IMR-90 (cell line): ENCODE measurements at places on chromosomes 12 and 14. TPM values are rescaled to one million over a fixed set of nuclear protein-coding genes. Genes with fewer than 3 reads are reported as not detected.
A peak's percentile ranks its signal among the peaks of the same experiment; 100 is the strongest.

TEX52 gene
- not detected in 2 replicates for total RNA-seq

DNA sequence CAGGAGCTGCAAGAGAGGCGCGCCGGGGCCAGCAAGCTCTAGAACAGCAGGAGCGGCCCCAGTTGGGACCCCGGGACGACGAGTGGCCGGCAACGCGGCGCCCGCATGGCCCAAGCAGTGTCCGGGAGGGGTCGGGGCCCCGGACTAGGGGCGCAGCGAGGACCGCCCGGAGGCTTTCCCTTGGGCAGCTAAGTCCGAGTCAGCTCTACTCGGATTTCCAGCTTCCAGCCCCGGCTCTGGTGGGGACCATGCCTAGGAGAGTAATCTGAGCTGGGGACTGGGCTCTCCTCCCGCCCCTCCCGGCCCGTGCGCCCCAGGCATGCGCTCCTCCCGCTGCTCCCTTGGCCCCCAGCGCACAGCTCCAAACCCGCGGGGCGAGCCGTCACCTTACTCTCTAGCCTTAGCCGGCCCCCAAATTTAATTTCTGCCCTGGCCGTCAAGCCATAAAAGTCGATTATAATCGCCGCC, 41.6 kb upstream of the CAPRIN2 start:
- DNase-seq = peak; percentile 67

GRCh38 chr14:98167705-98168104, 1104.3 kb downstream of the BCL11B start:
- DNase-seq = no peak

TCL1A gene
- not detected in 2 replicates for total RNA-seq

ANKRD9 gene
- 3.9 and 5.3 TPM in 2 replicates for total RNA-seq

- DNase-seq = no peak
Measured at GRCh38 chr12:951176-951575, 1.7 kb upstream of the RAD52 start.

DNA sequence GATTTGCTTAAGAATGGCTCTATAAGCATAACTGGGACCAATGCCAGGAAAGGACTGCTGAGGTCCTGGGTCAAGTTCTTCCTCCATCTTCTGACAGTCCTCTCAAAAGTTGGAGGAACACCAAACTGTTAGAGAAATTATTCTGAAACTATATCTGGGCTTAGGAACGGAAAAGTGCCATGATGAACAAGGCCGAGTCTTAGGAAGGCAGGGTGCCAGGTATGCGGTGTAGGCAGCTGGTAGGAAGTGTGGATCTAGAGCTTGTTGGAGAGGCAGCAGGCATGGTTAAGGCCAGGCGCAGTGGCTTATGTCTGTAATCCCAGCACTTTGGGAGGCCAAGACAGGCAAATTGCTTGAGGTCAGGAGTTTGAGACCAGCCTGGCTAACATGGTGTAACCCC, 7.7 kb downstream of the GNPTAB start:
- no peak for DNase-seq

GRCh38 chr12:16076557-16076956, 165.4 kb downstream of the DERA start:
- DNase-seq = peak; percentile 2

DNA sequence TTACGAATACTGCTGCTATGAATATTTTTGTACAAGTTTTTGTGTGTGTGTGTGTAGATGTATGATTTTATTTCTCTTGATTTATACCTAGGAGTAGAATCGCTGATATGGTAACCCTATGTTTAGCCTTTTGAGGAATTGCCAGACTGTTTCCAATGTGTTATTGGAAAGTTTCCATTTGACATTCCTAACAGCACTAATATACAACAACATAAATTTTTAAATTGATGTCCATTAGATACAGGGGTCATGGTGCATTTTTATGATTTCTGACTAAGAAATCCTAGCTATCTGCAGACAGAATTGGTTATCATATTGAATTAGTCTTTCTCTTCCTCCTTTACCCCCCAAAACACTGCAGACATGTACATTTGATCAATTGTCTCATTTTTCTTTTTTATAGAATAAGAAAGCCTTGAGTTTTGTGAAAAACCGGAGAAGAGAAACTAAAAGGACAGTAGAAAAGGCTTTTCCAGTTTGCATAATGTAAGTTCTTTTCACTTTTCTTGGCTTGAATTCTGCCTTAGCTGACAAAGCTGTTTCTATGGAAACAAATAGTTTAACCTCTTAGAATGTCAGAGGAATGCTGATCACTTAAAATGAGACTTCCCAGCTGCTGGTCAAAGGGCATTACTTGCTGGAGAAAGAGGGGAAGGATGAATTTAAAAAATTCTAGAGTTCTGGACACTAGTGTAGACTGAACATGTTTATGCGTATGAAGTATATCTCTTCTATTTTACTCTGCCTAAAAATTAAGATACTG, 28.2 kb downstream of the PALS1 start:
- DNase-seq = peak; percentile 87

DNA sequence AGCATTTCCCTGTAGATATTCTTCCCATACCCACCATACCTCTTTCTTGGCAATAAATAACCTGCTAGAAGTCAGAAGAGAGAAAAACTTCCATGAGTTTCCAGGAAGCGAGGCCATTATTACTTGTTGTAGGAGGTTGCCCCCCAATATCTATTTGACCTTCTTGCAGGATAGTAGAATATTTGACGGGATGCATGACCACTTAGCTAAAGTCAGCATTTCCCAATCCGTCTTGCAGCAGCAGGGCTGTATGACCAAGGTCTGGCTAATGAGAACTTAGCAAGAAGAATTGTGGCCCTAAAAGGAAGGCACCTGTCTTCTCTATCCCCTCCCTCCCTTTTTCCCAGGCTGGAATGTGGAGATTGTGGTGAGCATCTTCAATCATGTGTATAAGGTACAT, 51.5 kb downstream of the NINJ2 start:
- no peak for DNase-seq

SLC35F4 gene
- total RNA-seq = not detected in 2 replicates

TTC7B gene
- total RNA-seq = 16.1 and 18.1 TPM in 2 replicates

- DNase-seq = no peak
Measured at GRCh38 chr14:67461996-67462395, 26.5 kb downstream of the TMEM229B start.

- no peak for DNase-seq
Measured at GRCh38 chr12:120110550-120111501, 5.7 kb downstream of the RAB35 start.

DNA sequence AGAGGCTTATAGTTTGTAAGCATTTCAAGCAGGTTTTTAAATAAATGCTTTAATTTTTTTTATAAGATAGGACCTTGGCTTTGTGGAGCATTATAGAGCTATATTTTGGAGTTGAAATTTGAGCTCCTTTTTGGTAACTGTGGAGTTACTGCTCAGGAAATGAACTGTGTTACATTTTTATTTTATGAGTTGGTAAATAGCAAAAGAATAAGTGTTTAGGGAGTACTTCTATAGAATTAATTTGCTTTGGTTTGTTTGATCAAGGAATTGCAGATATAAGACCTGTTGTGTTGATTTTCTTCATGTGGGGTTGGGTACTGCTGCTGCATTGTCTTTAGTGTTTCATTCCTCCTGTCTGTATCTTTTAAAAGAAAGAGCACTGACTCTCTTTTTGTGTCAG, 3.5 kb downstream of the ATP2A2 start:
- DNase-seq = no peak

GRCh38 chr12:101407049-101407435, 530 bp downstream of the ARL1 start:
- DNase-seq = no peak
